ENCODE measurements at places on chromosomes 12 and 14. TPM values are rescaled to one million over a fixed set of nuclear protein-coding genes. Genes with fewer than 3 reads are reported as not detected.
A peak's percentile ranks its signal among the peaks of the same experiment; 100 is the strongest.

Gene AVPR1A
- total RNA-seq: 7.5 TPM

Gene PROX2
- total RNA-seq: not detected

Gene KERA
- not detected for total RNA-seq

Gene DLGAP5
- total RNA-seq: under 0.01 TPM

Gene DPPA3
- not detected for total RNA-seq

Gene ACOT6
- not detected for total RNA-seq

Gene PTPRR
- total RNA-seq: 0.98 TPM

Gene CCT2
- total RNA-seq: 123 TPM

Gene OVCH1
- total RNA-seq: 0.44 TPM

Gene SLC6A13
- 1.3 TPM for total RNA-seq

Gene KRT4
- not detected for total RNA-seq

Gene KCNMB4
- total RNA-seq: 1.4 TPM

DNA sequence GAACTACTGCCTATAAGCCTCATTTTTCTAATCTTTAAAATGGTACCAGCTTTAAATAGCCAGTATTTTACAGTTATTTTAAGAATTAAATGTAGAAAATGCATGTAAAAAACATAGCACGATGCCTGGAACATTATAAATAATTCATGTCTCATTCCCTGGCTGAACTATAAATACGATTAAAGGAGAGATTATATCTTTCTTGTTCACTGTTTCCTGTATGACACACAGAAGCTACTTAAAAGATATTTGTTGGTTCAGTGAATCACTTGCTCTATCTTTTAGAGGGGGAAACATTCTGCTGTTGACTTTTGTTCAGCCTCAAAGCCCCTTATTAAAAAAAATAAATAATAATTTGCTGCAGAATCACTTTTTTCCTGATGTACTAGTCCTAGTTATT, 406.9 kb downstream of the LRFN5 start:
- no peak for DNase-seq

DNA sequence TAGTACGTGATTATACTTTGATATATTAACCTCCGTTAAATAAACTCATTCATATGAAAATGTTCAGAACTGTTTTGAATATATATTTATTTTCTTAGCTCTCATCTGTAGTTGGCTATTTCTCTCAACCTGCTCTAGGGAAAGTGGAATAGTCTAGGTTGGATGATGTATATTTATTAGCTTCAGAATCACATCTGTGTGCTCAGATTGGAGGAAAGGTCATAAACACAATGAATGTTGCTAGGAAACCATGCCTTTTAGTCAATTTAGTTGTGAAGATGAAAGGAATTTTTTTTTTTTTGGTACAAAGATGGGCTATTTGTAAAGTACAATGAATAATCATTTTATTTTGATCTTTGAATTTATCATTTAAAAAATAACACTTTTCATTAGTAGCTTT, 439.1 kb downstream of the FOXG1 start:
- DNase-seq: no peak

DNA sequence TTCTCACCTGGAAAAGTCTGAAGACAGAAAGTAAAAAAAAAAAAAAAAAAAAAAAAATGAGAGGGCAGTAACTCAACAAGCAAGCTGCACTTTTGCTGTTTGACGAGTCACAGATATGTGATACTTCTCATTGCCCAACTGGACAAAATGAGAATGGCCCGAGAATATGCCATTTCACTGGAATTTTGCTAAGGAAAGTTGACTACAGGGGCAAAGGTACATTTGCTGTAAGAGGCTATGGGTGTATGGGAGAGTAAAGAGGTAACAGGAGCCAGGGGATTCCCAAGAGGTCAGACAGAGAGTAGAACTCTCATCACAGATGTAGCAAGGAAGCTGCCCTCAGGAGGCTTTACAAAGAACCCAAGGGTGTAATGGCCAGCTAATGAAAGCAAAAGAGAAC, 22.9 kb downstream of the KIF21A start:
- no peak for DNase-seq

GRCh38 chr12:9626291-9626690, 18.6 kb upstream of the KLRB1 start:
- no peak for DNase-seq

DNA sequence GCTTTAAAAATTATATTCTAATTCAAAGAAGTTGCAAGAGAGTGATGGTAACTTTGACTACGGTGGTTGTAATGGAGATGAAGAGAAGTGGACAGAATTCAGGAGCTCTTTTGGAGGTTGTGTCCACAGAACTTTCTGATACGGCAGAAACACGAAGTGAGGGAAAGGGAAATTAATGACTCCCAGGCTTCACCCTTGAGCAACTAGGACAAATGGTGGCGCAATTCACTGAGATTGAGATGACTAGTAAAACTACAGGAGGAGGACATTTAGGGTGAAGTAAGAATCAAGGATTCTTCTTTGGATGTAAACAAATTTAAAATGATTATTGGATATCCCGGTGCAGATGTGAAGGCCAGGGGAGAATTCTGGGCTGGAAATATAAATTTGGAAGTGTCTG, 212.6 kb downstream of the PTPRO start:
- DNase-seq: no peak

- no peak for DNase-seq
Measured at GRCh38 chr12:106652510-106653015, 69.8 kb downstream of the RFX4 start.

DNA sequence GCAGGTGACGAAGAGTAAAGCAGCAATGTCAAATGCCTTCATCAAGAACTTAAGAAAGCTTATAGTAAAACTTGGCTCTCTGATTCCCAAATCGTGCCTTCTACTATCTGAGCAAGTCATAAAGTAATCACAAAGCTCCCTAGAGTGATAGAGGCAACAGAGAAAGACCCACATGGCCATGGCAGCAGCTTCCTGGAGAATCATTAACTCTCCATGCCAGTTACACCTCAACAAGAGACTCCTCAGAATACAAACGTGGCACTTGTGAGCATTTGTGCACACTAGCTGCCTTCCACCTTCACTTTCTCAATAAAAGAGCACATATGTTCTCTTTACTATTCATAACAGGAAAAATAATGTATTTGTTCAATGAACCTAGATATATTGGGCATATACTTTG, 48.0 kb downstream of the PLCZ1 start:
- no peak for DNase-seq

- DNase-seq: no peak
Measured at GRCh38 chr14:98154254-98154653, 1117.7 kb downstream of the BCL11B start.

- DNase-seq: no peak
Measured at GRCh38 chr12:52805000-52805399, 8.9 kb downstream of the KRT4 start.

DNA sequence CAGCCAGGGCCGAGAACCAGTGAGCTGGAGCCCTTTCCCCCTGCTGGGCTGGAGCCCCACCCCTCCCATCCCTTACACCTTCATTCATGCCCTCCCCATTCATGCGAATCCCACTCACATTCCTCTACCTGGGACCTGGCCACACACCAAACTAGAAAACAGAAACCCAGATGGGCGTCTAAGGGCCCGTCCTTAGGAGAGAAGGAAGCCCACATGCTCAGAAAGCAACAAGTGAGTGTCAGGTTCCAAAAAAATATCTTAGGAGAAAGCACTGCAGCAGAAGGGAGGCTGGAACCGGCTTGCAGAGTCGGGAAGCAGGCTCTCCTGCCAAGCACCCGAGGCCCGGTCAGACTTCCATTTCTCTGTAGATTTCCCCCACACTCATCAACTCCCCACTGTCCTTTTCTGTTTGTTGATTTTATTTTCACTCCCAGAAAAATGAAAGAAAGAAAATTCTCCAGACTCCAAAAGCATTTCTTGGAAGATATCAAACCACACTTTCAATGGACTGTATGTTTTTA, 13.6 kb downstream of the BCL11B start:
- no peak for DNase-seq

- no peak for DNase-seq
Measured at GRCh38 chr14:59301354-59301753, 112.9 kb downstream of the DAAM1 start.

GRCh38 chr12:66187036-66187435, 2.0 kb upstream of the IRAK3 start:
- no peak for DNase-seq

DNA sequence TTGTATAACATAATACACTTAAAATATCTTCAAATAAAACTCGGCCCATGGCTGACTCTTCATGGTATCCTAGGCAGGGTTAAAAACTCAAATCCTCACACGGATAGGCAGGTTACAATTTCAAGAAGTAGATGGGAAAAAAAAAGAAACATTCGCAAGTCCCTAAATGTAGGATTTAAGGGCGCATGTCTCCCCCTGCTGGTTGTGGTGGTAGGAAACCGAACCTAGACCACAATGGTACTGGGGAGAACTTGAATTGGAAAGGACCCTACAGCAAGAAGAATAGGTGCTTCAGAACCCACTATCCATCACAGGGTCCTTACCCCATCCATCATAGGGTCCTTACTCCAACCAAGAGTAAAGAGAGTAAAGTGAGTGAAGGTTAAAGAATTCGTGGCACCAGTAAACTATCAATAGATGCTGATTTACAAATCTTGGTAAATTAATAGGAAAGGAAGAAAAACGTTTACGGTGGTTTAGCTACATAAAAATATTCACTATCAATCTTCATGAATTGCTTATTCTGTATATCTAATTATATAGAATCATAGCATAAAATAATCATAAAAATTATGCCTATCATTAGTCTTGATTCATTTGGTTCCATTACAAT, 3.3 kb upstream of the CIPC start:
- peak; percentile 51 for DNase-seq

- no peak for DNase-seq
Measured at GRCh38 chr14:95531473-95531872, 3.4 kb upstream of the GLRX5 start.

- no peak for DNase-seq
Measured at GRCh38 chr12:49195736-49196135, 6.9 kb upstream of the TUBA1A start.

DNA sequence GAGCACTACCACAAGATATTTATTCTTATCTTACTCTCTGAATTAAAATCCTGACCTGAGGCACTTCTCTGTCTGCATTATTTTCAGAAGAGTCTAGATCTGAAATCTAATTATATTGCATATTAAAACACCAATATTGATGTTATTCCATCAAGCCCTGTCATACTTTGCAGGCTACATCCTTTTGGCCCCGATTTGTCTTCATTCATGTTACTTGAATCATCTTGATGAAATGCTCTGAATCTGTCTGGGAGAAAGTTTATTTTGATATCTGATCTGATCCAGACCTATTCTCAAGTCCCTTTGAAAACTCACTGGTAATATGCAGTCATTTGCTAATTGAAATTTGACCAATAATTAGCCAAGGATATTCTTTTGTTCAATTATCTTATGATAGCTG, 79.9 kb downstream of the BBS10 start:
- no peak for DNase-seq

GRCh38 chr14:61103541-61104339, 122.7 kb downstream of the SLC38A6 start:
- no peak for DNase-seq

GRCh38 chr14:54814076-54814475, 88.5 kb downstream of the GCH1 start:
- no peak for DNase-seq

- no peak for DNase-seq
Measured at GRCh38 chr14:52089218-52089617, 20.4 kb upstream of the NID2 start.

- no peak for DNase-seq
Measured at GRCh38 chr12:132469423-132469822, 20.5 kb upstream of the FBRSL1 start.

DNA sequence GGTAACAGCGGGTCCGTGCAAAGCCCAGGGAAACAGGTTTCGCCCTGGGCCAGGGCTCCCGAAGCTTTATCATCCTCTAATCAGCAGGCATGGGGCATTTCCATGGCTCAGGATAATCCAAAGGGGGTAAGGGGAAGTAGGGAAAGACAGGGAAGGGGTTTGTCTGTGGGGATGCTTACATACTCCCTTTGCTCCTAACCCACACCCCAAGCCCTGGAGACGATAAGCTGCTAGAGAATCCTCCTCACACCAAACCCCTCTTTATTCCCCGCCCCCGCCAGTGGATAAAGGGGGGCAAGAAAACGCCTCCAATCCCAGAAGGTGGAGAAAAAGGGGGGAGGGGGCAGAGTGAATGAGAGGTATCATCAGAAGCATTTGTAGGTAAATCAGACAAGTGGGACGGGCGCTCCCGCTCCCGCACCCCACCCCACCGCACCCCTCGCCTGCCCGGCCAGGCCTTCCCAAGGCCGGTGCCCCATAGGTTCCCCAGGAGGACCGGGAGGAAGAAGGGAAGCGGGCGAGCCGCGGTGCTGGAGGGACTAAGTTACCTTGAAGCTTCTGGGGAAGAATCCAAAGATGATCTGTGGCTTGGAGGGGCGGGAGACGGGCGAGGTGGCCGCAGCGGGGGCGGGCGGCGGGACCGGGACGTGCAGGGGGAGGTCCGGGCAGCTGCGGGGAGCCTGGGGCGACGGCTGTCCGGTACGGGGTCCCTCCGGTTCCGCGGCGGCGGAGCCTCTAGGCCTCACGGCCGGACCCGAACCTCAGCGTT, 762 bp downstream of the PPP2R5E start:
- peak; percentile 54 for DNase-seq

DNA sequence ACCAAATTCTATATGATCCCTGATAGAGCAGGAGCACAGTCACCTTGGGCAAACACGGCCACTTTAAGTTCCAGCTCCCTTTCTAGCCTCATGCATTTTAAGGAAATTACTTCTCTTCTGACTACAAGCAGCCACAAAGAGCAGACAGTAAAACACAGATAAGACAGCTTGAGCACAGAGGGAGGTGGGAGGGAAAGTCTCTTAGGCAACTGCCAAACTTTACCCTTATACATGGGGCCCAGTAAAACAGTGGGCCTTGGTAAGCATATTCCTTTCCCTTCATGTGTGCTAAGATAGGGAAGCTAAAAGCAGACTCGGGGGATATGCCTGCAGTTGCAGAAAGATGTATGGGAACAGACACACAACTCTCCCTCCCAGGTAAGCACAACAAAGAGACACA, 235.9 kb downstream of the CPNE8 start:
- DNase-seq: no peak

DNA sequence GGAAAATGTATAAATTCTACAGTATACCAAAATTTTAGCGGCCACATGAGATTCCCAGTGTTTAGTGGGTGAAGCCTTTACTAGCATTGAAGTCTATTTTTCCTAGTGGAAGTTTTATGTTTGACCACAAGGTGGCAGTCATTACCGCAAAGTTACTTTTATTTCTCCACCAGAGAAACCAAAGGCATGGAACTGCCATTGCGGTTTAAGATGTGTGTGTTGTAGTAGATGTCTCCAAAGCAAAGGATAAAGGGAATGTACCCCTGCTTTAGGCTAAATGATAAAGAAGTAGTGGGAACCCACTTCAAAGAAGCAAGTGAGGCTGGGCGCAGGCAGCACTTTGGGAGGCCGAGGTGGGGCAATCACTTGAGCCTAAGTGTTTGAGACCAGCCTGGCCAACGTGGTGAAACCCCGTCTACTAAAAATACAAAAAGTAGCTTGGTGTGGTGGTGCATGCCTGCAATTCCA, 140.5 kb downstream of the PRKCH start:
- DNase-seq: no peak

DNA sequence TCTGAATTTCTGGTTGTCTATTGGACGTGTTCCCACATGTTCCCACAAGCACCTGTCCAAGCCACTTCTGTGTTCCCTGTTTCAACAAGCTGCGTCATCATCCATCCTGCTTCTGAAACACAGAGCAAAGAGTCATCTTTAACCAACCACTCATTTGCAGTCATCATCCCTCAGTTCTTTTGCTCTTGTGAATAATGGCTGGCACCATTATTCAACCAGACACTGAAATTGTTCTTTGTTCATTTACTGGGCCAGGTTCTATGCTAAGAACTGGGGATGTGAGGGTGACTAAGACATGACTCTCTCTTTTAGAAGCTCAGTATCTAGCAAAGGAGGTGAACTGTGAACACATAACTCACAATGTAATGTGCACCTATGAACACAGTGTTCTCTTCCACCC, 40.7 kb upstream of the ANO4 start:
- no peak for DNase-seq
